Fibroblast of lung (primary cell): ENCODE measurements at places on chromosomes 4 and X. TPM values are rescaled to one million over a fixed set of nuclear protein-coding genes. Genes with fewer than 3 reads are reported as not detected.
A peak's percentile ranks its signal among the peaks of the same experiment; 100 is the strongest.

GRCh38 chr4:106095408-106095807 is 200.1 kb downstream of the NPNT start:
- H3K36me3 ChIP-seq: no peaks in the 10 kb centered on the region
- no peak overlapping the region for H3K27ac ChIP-seq
- H3K4me1 ChIP-seq: no peaks in the 10 kb centered on the region
- no peaks in the 10 kb centered on the region for H3K27me3 ChIP-seq
- peak; percentile 22 for DNase-seq

- no peaks in the 10 kb centered on the region for H3K36me3 ChIP-seq
- no peaks in the 10 kb centered on the region for H3K4me1 ChIP-seq
- no peak overlapping the region for H3K4me3 ChIP-seq
- H3K27ac ChIP-seq: no peak overlapping the region
Observed at GRCh38 chr4:155568641-155569220, 97.9 kb upstream of the GUCY1A1 start.

GRCh38 chrX:113305496-113305895 is 464.9 kb upstream of the AMOT start:
- H3K4me1 ChIP-seq: no peaks in the 10 kb centered on the region
- peak; percentile 89 for DNase-seq
- no peak overlapping the region for H3K27ac ChIP-seq
- H3K4me3 ChIP-seq: no peak overlapping the region
- no peaks in the 10 kb centered on the region for H3K36me3 ChIP-seq
- H3K27me3 ChIP-seq: no peaks in the 10 kb centered on the region

KCNE5 gene
- 0.51 and 1.2 TPM in 2 replicates for total RNA-seq

BST1 gene
- total RNA-seq: 14.6 and 15.7 TPM in 2 replicates

GRCh38 chrX:30918480-30918879 is 29.4 kb upstream of the TAB3 start:
- DNase-seq: no peak
- no peak overlapping the region for H3K27ac ChIP-seq
- H3K4me3 ChIP-seq: no peak overlapping the region
- no peaks in the 10 kb centered on the region for H3K36me3 ChIP-seq
- H3K4me1 ChIP-seq: no peaks in the 10 kb centered on the region

NDNF gene
- total RNA-seq: 6.4 and 10.0 TPM in 2 replicates

GRCh38 chr4:173990869-173991210 is 292.6 kb downstream of the FBXO8 start:
- no peaks in the 10 kb centered on the region for H3K4me1 ChIP-seq
- no peak overlapping the region for H3K27ac ChIP-seq
- no peaks in the 10 kb centered on the region for H3K27me3 ChIP-seq

DNA sequence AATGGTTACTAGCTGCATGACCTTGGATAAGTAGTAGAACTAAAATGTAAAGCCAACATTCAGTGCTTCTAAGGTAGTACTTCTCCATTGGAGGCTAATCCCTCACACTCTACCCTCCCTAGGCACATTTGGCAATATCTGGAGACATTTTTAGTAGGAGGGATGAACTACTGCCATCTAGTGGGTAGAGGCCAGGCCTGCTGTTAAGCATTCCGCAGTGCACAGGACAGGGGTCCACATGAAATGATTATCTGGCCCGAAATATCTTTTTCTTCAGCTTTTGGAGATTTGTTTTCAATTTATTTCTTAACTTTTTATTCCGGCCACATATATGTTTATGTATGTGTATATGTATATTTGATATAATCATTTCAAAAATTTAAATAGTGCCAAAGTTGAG is 36.0 kb upstream of the SPANXC start:
- no peaks in the 10 kb centered on the region for H3K27me3 ChIP-seq
- no peaks in the 10 kb centered on the region for H3K36me3 ChIP-seq
- no peak overlapping the region for H3K4me3 ChIP-seq
- no peak overlapping the region for H3K27ac ChIP-seq

GPRASP3 gene
- total RNA-seq: 5.9 and 9.7 TPM in 2 replicates

- no peaks in the 10 kb centered on the region for H3K4me1 ChIP-seq
- no peak for DNase-seq
- no peak overlapping the region for H3K27ac ChIP-seq
- no peaks in the 10 kb centered on the region for H3K27me3 ChIP-seq
- H3K36me3 ChIP-seq: no peaks in the 10 kb centered on the region
Observed at GRCh38 chr4:186226521-186227189, 652 bp upstream of the KLKB1 start.

DNA sequence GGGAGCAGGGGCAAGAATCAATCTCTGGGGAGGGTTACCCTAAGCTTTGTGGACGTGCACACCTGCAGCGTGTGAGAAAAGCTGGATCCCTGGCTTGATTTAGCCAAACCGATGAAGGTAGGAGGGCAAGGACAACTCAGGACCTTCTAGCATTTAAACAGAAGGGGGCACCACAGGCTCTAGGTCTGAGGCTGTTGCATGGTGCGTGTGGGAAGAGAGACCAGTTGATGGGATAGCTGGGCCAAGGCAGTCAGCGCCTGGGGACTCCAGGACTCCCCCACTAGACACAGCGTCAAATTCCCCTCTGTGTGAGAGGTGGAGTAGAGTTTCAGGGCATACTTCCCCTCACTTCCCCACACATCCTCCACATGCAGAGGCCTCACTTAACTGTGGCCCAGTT is 4.3 kb downstream of the GABRQ start:
- H3K4me1 ChIP-seq: no peaks in the 10 kb centered on the region
- peak; percentile 0 for DNase-seq
- H3K36me3 ChIP-seq: no peaks in the 10 kb centered on the region

LSM6 gene
- 28.9 and 32.6 TPM in 2 replicates for total RNA-seq

GRCh38 chr4:61514991-61515390 is 314.9 kb downstream of the ADGRL3 start:
- no peak for DNase-seq
- H3K4me3 ChIP-seq: no peak overlapping the region
- no peak overlapping the region for H3K27ac ChIP-seq

MXRA5 gene
- 11.0 and 40.3 TPM in 2 replicates for total RNA-seq

- peak; percentile 7 for DNase-seq
- H3K36me3 ChIP-seq: no peaks in the 10 kb centered on the region
- no peak overlapping the region for H3K27ac ChIP-seq
- peak overlapping the region; percentile 70 for H3K4me3 ChIP-seq
Observed at GRCh38 chrX:55907968-55908607, 190.5 kb downstream of the RRAGB start.

DNA sequence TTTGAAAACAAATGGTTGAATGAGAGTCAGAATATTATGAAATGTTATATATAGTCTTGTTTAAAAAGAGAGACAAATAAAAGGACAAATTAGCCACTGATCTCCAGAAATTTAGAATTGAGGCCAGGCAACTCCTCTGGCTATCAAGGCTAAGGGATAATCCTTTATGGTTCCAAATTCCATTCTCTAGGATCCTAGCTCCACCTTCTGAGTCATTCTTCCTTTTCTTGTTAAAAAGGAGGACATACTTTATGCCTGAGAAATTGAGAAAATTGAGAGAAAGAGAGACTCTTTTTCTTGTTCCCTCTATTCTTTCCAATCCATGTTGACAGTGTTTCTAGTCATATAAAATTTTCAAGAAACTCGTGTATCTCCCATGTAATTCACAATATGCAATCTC is 1299.5 kb downstream of the FSTL5 start:
- no peaks in the 10 kb centered on the region for H3K4me1 ChIP-seq
- H3K36me3 ChIP-seq: no peaks in the 10 kb centered on the region
- H3K27ac ChIP-seq: no peak overlapping the region
- no peaks in the 10 kb centered on the region for H3K27me3 ChIP-seq
- H3K4me3 ChIP-seq: no peak overlapping the region

F8A3 gene
- 0.99 and 1.0 TPM in 2 replicates for total RNA-seq

TMPRSS11F gene
- not detected in 2 replicates for total RNA-seq

- no peak for DNase-seq
- no peak overlapping the region for H3K4me3 ChIP-seq
- no peaks in the 10 kb centered on the region for H3K27me3 ChIP-seq
- H3K27ac ChIP-seq: no peak overlapping the region
- H3K4me1 ChIP-seq: peaks cover 7% of the 10 kb centered on the region
- no peaks in the 10 kb centered on the region for H3K36me3 ChIP-seq
Observed at GRCh38 chr4:125725957-125726525, 411.3 kb downstream of the FAT4 start.

GRCh38 chrX:111095974-111096895 is at the start of gene PAK3:
PAK3 (plus strand) TSS chrX:111096191; CDS start chrX:111123104, 26,913 bp downstream.
- DNase-seq: peak; percentile 91
- H3K4me3 ChIP-seq: peak within 1 kb of the TSS; percentile 67
- no peaks in the 10 kb centered on the region for H3K36me3 ChIP-seq
- no peaks in the 10 kb centered on the region for H3K4me1 ChIP-seq
- H3K27ac ChIP-seq: peak within 1 kb of the TSS; percentile 43

DNA sequence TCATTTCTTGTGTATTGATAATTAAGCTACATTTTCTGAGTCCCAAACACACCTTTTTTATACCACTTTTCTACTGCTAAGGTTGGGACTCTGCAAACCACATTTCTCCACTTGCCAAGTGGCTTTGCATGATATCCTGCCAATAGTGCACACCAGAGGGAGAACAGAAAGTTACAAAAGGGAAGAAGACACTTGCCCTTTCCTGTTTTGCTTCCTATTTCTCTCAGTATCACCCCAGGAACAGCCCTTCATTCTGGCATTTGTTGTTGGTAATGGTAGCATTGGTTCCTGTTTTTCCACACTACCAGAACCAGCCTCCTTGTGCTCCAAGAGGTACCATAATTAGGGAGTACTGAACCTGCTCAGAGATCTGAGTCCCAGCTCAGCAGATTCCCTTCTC is 87.1 kb downstream of the HDX start:
- no peaks in the 10 kb centered on the region for H3K36me3 ChIP-seq
- H3K4me1 ChIP-seq: no peaks in the 10 kb centered on the region
- no peak overlapping the region for H3K27ac ChIP-seq
- no peaks in the 10 kb centered on the region for H3K27me3 ChIP-seq

- H3K4me3 ChIP-seq: no peak overlapping the region
- no peak overlapping the region for H3K27ac ChIP-seq
- no peaks in the 10 kb centered on the region for H3K36me3 ChIP-seq
- H3K27me3 ChIP-seq: no peaks in the 10 kb centered on the region
- no peak for DNase-seq
Observed at GRCh38 chr4:153745651-153746050, 14.2 kb downstream of the RNF175 start.

- H3K36me3 ChIP-seq: no peaks in the 10 kb centered on the region
- H3K27me3 ChIP-seq: no peaks in the 10 kb centered on the region
- H3K27ac ChIP-seq: peak overlapping the region; percentile 51
- DNase-seq: peak; percentile 87
- H3K4me1 ChIP-seq: peaks cover 14% of the 10 kb centered on the region
Observed at GRCh38 chrX:63657821-63658220, 127.2 kb downstream of the ARHGEF9 start.

DNA sequence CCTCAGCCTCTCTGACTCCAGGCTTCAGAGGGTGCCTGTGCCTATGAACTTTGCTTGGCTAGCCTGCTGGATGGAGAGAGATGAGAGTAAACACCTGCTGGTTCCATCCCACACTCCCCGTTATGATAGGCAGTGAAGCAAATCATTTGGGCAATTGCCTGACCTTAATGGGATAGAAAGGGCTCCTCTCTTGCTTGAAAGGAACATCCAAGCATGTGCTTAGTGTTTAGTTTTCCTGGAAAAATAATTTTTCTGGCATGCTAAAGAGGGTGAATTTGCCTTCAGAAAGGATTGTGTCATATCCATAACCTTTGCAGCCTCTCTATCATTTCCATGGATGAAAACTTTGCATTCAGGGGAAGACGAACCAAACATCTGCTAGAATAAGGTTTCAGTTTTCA is 10.8 kb downstream of the PLAC1 start:
- H3K4me3 ChIP-seq: no peak overlapping the region
- no peak overlapping the region for H3K27ac ChIP-seq
- no peaks in the 10 kb centered on the region for H3K27me3 ChIP-seq

GRCh38 chr4:10803713-10804343 is 119.3 kb upstream of the CLNK start:
- H3K36me3 ChIP-seq: no peaks in the 10 kb centered on the region
- no peak for DNase-seq
- H3K27me3 ChIP-seq: no peaks in the 10 kb centered on the region
- H3K27ac ChIP-seq: no peak overlapping the region
- no peaks in the 10 kb centered on the region for H3K4me1 ChIP-seq

DNA sequence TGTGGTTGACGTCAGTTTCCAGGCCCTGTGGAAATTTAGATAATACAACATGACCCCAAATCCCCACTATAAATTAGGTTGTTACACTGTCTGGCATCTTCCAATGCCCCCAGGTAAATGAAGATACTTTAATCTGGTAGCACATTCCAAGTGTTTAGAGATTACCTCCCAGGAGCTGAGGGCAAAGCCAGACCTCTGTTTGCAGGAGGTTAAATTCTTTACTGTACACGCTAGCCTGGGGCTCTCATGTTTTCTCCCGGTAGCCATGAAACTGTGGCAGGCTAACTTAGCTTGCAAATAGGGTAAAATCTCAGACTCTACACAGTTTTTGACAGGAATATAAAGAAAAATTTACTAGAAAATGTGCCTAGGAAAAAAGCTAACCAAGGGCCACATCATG is 450.0 kb downstream of the PDGFC start:
- DNase-seq: no peak
- no peak overlapping the region for H3K27ac ChIP-seq
- no peaks in the 10 kb centered on the region for H3K4me1 ChIP-seq
- H3K36me3 ChIP-seq: no peaks in the 10 kb centered on the region
- H3K27me3 ChIP-seq: no peaks in the 10 kb centered on the region

DNA sequence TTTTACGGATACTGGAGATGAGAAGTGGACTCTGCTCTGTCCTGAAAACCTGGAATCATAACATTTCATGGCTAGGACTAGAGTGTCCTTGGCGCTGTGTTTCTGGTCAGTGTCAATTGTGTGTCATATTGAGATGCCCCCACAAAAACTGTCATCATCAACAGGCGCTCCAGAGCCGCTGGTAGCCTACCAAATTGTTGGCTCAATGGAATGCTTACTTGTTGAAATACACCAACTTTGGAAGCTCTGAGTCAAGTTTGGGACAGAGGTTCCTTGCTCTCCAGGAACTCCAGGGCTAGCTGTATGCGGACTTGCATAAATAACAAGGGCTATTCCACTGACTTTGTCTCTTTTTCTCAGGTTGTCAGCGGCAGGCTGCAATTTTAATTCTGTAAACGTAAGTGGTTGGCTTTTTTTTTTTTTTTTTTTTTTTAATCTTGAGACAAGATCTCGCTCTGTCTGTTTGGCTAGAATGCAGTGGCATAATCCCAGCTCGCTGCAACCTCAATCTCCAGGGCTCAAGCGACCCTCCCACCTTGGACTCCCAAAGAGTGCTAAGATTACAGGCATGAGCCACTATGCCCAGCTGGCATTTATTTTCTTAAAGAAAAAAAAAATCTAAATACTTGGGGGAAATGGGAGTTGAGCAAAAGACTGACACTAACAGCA is 871 bp upstream of the HPGD start:
- H3K36me3 ChIP-seq: no peaks in the 10 kb centered on the region
- H3K27me3 ChIP-seq: peaks cover 7% of the 10 kb centered on the region
- peak overlapping the region; percentile 5 for H3K4me3 ChIP-seq
- H3K27ac ChIP-seq: no peak overlapping the region
- H3K4me1 ChIP-seq: no peaks in the 10 kb centered on the region

FAM9B gene
- total RNA-seq: not detected in 2 replicates

DNA sequence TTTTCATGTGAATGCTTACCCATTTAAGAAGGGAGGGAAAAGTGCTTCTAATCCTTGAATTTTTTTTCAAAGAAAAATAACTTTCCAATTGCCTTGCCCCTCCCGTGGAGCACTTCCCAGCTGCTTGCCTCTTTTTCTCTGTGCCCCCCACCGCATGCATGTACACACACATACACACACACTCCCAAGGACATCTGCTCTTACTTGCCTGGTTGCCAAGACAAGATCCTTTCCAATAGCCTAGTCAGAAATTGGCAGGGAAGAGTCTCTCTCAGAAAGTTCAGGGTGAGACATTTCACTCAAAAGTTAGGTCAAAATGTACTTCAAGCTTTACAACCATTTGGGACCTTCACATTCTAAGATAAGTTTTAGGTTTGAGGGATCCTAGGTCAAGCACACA is 10.9 kb downstream of the HHIP start:
- no peaks in the 10 kb centered on the region for H3K27me3 ChIP-seq
- no peak overlapping the region for H3K4me3 ChIP-seq
- no peak overlapping the region for H3K27ac ChIP-seq

SPANXN2 gene
- not detected in 2 replicates for total RNA-seq
